ENCODE measurements at places on chromosomes 7 and 10.

DNA sequence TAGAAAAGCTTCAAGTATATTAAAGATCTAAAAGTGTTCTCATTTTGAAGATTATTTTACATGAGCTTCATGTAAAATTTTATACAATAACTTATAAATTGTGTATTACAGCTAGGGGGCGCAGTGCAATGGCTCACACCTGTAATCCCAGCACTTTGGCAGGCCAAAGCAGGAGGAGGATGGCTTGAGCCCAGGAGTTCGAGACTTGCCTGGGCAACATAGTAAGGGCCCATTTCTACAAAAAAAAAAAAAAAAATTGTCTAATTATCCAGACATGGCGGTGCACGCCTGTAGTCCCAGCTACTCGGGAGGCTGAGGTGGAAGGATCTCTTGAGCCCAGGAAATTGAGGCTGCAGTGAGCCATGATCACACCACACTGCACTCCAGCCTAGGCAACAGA is 16.6 kb downstream of the ACBD5 start:
- DNase-seq: peak; percentile 12

DNA sequence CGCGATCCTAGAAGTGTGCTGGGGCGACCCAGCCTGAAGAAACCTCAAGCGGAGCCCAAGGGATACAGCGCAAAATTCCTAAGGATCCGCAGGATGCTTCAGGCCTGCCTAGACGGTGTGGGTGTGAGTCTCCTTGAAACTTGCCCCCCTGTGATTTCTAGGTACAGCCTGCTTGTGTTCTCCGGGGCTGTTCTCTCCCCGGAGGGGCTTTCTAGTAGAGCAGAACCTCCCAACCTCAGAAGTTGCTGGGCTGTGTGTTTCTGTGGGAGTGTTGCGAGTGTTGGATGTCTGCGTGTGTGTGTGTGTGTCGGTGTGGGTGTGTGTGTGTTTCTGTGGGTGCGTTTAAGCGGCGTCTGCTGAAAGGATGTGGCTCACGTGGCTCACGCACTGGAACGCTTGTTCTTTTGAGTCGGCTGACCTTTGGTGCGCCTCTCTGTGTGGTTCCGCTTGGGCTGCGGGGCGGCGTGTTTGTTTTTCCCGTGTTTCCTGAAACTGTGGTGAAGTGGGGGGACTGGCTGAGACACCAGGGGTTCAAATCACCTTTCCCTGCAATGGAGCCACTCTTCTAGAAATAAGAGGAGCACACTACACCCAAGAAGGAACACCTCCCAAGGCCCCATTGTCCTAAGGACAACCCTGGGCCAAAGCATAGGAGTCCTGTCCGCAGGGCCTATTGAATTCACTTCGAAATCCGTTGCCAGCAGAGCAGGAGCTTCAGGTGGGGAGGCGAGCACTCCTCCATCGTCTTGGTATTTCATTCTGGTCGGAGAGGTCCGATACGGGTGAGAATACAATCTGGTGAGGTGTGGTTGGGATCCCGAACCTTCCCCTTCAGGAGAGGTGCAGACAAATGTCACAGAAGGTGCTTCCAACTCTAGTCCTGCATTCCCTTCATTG is 25.1 kb upstream of the ZNF273 start:
- peak; percentile 2 for DNase-seq

DNA sequence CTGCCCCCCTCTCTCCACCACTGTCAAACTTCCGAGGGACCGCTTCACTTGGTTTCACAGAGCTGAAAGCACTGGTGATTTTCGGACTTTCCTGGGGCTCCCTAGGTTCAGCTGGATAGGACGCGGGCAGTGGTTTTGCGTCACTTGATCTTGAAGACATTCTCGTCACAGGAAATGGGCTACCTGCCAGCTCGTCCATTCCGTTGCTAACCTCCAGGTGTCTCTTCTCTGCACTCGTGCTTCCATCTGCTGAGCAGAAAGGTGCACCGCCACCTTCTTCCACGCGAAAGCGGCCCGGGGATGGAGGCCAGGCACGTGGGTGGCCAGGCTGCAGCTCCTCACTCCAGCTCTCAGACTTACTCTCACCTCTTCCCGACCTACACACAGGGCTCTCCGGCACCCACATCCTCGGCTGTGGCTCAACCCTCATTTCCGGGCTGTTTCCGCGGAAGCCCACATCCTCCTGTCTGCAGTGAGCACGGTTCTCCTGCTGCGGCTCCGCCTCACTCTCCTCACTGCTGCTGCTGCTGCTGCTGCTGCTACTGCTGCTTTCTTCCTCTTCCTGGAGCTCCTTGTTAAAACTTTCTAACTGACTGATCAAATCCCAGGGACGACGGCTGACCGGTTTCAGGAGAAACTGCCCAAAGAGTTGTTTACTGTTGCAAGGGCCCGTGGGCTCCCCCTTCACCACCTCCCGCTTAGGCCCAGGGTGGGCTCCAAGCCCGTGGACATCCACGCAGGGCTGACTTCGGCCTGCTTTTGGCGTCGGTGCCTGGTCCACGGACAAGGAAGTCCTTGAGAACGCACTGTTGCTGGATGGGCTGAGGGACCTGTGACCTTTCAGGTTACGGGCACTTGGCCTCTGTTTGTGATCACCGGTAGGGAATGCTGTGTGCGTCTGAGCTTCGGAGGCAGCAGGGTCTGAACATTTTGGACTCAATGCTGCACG is 32.1 kb downstream of the JCAD start:
- DNase-seq: no peak

DNA sequence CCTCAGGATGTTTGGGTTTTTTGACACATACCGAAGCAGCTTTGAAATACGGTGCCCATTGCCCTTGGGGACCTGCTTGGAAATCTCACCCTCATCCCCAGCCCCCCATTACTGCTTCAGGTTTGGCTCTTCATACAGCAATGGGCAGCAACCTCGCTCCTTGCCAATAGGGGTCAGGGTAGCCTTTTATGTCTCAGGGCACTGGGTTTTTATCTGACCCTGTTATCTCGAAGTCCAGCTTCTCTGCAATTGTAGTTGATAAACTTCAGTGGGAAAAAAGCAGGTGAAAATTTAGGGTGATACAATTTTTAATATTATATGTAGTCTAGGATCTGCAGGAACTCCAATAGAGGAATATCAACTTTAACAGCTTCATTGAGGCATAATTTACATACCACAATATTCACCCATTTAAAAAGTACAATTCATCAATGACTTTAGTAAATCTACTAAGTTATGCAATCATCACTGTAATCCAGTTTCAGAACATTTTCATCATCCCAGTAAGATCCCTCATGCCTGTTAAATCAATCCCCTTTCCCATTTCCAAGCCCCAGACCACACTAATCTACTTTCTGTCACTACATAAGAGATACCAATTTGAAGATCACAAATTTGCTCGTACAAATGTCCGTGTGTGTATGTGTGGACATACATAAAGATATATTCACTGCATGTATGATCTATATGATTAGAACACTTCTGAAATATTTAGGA is 386.2 kb downstream of the KCNMA1 start:
- DNase-seq: peak; percentile 57

DNA sequence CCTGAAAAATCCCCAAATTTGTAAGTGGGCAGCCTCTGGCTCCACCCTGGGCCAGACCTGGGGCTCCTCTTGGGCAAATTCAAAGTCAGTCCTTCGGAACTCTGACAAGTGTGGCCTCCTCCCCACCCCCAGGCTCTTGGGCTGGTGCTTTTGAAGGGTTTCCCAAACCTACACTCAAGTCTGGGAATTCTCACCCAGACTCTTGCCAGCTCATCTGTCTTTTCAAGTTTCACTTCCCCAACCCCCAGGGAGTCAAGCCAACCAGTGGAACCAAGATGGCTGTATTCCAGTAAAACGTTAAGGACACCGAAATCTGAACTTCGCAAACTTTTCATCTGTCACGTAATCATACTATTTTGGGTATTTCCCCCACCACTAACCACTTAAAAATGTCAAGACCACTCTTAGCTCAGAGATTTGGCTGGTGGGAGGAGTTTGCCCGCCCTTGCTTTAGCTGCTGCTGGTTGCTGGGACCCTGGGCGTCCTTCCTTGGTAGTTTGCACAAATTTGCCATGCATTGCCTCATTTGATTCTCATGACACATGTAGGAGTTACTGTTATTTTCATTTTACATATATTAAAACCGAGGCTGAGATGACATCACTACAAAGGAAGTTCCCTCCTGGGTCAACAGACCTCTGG is 1.7 kb upstream of the MYO1G start:
- DNase-seq: no peak

- DNase-seq: no peak
Measured at GRCh38 chr10:32548208-32548607, 102.3 kb downstream of the CCDC7 start.

GRCh38 chr10:24645784-24646183 is 77.9 kb downstream of the ARHGAP21 start:
- no peak for DNase-seq

DNA sequence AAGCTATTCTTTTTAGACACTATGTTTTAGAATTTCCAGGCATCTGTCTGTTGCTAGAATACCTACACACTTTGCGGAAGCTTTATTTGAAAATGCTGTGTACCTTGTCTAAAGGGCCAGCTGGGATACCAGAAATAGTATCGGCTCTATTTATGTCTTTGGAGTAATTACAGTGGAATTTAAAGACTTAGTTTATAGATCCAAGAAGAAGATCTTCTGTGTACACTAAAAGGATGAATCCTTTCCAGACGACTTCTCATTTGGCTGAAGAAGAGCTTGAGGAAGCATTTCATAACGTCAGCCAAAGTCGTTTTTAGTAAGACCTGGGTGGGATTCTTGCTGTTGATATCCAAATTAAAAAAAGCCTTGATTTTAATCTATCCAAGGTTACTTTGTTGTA is 365.9 kb downstream of the INHBA start:
- DNase-seq: no peak

- no peak for DNase-seq
Measured at GRCh38 chr7:16417906-16418305, 3.4 kb downstream of the CRPPA start.

DNA sequence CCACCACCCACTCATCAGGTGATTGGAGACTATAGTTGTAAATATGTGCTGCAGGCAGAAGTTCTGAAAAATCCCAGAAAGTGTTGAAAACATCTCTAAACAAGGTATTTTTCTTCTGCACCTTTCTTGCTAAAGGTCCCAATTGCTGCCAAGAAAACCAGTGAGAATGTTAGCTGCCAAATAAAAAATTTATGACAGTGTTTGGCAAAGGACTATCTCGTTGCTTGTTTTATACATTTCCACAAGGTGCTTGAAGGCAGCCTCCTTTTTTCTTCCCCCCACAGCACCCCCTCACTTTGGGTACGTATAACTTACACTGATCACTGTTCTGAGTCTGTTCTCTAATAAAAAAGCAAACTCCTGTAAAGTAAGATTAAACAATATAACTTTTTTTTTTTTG is 158.6 kb upstream of the TCF7L2 start:
- DNase-seq: no peak

DNA sequence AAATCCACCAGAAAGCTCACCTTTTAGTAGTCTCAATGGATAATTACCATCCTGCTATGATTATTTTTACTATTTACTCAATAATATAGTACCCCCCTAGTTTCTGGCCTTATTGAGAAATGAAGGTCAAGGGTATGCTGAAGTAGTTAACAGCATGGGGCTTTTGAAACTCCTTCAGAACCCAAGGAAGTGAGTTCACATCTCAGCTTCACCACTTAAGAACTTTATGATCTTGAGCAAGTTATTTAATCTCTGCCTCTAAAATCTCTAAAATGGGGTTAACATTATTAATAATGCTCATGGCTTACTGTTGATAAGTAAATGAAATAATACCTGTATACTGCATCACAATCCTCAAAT is 5.8 kb downstream of the MTPN start:
- no peak for DNase-seq

DNA sequence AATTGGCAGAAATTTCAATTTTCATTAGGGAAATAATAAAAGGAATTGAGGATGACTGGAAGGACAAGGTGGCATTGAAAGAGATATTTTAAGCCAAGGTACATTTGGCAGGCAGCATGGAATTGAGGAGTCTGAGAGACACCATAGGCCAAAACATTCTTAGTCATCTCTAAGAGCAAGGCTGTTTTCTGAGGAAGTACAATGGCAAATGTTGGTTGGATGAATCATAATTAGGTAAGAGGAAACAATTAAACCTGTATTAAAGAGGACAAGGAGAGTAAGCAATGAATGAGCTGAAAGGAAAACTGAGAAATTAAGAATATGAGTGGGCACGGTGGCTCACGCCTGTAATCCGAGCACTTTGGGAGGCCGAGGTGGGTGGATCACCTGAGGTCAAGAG is 86.3 kb downstream of the MRPL32 start:
- no peak for DNase-seq

- no peak for DNase-seq
Measured at GRCh38 chr7:70301673-70302185, 703.5 kb downstream of the AUTS2 start.

DNA sequence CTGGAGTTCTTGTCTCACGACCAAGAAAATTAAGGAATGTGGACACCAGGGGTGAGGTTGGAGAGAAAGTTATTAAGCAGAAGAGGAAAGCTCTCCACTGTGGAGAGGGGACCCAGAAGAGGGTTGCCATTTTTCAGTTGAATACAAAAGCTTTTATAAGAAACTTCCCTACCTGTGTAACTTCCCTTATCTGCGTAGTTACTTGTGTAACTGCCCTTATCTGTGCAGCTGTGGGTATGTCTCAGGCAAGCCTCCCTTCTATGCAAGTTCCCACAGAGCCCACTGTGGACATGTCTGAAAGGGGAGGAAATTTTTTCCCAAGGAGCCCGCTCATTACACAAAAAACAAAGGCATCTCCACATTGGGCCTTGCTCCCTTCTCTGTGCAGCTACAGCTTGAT is 94.9 kb downstream of the SVOPL start:
- DNase-seq: no peak

DNA sequence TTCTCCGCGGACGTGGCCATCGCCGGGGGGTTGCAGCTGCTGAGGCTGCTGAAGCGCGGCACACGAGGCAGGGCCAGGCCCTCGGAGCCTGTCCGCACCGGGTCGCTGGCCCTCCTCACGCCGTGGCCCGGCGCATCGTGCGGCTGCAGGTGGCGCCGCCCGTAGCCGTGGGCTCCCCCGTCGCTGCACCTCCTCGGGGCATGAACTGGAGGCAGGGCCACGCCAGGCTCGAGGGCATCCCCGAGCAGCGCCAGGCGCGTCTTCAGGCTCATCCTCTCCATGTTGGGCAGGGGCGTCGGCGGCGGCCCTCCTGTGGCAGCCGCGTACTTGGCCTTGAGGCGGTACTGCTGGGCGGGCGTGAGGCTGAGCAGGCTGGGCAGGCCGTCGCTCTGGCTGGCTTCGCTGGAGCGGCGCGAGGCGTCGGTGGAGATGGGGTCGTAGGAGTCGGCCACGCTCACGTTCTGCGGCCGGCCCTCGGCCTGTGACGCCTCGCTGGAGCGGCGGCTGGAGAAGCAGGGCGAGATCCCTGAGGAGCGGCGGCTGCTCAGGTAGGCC is 263.1 kb upstream of the INHBA start:
- DNase-seq: no peak

Data from AG20443 (cell line).